Mesenteric fat pad (tissue), 1 donor: ENCODE measurements at places on chromosomes 3 and 15. TPM values are rescaled to one million over a fixed set of nuclear protein-coding genes. Genes with fewer than 3 reads are reported as not detected.

- DNase-seq = no peak
Observed at GRCh38 chr3:177598097-177598833, 401.0 kb upstream of the TBL1XR1 start.

GRCh38 chr3:101185341-101185740, 135.0 kb downstream of the IMPG2 start:
- no peak for DNase-seq

GRCh38 chr3:131957980-131958379, 76.8 kb downstream of the CPNE4 start:
- DNase-seq = no peak

DNA sequence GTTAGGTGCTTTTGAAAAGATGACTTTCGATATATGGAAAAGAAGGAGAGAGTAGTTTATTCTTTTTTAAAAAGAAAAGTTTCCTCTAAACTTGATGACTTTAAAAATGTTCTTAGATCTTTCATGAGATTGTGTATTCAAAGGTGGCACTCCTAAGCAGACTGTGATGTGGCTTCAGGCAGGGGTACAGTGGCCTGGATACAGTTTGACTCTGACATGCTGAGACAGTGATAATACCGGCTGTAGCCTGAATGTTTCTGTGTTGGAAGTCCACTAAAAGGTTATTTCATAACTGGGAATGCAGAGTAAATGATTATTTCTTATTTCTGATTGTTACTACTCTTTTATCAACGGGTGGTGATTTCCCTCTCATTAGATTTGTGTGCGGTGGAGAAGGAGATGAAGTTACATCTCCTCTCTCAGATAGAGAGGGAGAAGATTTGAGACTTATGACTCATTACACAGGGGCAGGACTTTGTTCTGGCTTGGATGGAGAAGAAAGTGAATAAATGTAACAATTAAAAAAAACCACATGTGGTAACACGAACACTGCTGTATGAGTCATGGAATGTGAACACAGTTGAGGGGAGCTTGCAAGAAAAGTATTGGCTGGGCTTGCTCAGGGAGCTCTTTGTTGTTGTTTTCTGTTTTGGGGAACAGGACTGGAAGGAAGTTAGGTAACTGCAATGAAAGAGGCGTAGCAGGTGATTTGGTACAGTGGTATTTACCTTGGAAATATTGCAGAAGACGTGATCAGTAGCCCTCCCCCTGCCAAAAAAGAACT, 21.6 kb downstream of the SPTSSB start:
- DNase-seq = no peak

DNA sequence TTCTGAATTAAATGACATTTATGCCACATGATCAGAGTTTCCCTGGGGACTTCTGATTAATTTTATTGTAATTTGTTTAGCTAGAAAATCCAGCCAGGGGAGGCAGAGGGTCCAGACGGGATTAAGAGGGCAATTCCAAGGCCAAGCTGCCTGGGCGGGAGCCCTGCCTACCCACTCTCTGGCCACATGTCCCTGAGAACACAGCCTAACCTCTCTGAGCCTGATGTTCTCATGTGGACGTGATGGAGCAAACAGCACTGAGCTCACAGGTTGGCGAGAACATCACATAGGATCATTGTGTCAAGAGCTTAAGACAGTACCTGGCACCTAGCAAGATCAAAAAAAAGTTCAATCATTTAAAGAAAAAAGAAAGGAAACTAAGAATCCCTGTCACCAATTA, 1.0 kb downstream of the LRRC2 start:
- DNase-seq = no peak

DNA sequence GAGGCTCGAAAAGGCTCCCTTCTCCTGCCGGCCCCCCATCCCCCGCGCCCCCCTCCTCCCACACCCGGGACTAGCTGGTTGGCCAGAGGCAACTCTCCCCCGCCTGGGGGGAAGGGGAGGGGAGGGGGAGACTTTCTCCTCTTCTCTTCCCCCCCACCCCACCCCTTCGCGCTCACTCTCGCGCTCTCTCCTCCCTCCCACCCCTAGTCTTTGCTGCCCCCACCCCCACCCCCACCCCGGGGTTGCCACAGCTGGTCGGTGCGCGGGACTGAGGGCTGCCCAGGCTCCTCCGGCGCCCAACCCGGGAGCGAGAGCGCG, 710 bp downstream of the MECOM start:
- DNase-seq = no peak

DNA sequence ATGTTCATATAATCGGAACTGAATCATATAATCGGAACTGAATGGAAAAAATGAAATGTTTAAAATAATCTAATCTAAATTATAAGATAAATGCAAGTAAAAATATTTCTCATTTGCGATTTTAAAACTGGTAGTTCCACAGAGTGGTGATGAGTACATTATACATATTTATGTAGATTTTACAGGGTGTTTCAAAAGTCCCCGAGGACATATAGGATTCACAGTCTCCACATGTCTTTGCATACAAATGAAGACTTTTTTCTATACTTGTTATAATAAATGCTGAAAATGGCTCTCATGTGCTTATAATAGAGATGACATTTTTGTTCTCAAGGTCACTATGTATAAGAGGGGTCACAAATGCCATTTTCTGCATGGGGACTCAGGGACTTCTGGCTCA, 139.5 kb downstream of the PEX5L start:
- no peak for DNase-seq

DNA sequence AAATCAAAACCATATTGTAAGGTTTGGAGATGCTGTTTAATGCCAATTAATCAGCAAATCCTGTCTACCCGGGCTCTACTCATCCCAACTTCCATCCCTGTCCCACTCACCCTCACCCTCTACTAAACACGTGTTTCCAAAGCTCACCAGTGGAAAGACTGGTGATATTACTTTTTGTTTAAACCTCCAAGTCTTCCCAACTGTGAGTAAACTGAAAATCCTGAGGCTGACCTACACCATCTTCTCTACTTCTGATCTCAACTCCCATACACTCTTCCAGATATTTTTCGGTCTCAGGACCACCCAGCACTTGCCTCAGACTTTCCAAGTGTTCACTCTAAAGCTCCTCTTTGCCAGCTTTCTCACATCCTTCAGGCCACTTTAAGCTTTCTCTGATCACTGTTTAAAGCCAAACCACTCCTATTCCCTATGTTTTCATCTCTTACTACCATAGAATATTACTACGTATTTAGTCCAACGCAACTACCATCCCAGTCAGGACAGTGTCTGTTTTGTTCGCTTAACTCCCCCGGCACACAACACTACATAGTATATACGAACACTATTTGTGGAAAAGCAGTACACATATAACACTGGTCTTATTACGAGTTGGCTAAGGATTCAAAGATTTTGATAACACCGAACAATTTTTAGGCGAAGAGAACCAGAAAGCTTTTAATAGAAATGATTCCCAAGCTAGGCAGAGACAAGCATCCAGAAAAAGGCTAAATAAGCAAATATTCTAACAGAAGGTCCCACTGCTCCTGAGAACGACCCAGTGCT, 684 bp downstream of the RPL4 start:
- no peak for DNase-seq

DNA sequence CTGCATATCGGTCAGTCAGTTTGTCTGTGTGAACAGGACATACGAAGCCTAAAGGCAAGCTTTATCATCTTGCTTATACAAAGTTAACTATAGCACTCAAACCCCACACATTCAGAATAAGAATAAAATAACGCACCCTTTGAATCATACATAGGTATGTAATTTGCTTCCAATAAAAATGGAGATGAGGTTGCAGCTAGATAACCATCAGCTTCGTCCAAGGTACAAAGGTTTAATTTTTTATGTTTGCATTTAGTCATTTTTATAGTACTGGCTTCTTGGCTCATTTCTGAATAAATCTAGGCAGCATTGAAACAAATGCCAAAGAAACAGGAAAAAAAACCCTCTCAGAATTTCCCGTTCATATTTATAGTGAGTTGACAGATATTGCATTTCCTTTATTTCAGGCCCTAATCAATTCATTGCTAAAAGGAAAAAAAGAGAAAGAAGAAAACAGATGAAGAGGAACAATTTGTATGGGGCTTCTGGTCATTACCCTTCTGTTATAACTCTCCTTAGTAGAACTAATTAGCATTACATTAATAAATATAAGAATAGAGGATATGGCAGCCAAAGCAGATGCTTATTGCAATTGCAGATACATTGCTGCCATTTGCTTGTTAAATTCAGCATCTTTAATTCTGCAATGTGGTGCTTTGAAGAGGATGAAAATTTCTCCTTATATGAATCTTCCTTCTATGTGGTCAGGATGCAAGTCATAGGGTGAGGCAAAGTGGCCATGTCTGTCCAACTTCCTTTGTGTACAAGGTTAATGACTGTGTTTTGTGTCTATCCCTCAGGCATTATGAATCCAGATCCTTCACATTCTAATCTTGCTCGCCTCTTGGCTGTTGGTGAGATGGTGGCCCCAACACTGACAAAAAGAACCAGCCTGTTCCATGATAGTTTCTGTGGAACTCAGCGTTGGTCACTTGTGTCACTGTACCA, 550.0 kb downstream of the AGBL1 start:
- DNase-seq = no peak

GRCh38 chr15:82572311-82572710, 32.1 kb upstream of the RPS17 start:
- no peak for DNase-seq

DNA sequence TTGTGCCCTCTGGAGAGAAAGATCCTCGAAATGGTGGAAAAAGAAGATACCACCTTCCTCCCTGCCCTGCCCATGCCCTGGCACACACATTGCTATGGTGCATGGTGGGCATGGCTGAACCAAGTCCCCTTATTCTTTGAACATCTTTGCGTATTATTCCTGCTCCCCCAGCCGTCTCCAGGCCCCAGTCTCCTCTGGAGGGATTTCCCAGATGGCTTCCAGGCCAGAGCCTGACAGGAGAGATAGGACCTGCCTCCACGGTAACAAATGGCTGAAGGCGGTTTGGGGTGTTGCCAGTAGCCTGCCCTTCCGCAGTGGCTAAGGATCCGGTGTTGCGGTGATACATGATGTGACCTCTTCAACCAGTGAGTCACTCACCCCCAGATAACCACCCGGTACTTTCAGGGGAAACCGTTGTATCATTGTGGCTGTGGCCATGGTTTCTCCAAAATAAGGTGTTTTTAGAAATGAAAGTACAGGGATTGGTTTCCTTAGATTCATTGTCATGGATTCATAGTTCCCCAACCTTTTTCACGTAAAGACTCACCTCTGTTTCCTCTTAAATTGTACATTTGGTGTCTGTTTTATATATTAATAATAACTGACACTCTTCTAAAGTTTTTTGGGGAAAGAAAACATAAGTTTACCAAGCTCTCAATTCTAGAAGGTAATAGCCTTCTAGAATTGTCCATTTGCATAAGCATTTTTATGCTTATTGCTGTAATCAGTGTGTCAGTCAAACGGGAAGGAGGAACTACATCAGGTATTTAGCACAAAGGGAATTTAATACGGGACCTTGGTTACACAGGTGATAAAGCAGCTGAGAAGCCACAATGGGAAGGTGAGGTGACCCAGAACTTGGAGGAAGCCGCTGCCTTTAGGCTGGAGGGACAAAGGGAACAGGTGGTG, 25.9 kb downstream of the SMAD3 start:
- no peak for DNase-seq

DNA sequence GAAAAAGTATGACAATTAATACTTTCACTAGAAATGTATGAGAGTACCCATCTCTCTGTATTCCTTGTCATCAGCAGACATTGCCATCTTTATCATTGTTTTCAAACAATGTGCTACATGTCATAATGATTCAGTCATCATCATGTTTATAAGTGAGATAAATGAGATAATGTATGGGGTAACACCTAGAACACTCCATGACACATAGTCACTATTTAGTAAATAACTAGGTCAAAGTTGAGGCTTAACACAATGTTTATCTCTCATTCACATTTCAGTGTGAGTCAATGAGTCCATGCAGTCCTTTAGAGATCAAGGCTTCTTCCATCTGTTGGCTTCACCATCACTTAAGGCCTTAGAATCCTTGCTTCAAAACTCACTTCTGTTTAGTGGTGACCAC, 70.0 kb downstream of the NLGN1 start:
- no peak for DNase-seq

GRCh38 chr3:153897025-153897723, 224.0 kb upstream of the ARHGEF26 start:
- no peak for DNase-seq

DNA sequence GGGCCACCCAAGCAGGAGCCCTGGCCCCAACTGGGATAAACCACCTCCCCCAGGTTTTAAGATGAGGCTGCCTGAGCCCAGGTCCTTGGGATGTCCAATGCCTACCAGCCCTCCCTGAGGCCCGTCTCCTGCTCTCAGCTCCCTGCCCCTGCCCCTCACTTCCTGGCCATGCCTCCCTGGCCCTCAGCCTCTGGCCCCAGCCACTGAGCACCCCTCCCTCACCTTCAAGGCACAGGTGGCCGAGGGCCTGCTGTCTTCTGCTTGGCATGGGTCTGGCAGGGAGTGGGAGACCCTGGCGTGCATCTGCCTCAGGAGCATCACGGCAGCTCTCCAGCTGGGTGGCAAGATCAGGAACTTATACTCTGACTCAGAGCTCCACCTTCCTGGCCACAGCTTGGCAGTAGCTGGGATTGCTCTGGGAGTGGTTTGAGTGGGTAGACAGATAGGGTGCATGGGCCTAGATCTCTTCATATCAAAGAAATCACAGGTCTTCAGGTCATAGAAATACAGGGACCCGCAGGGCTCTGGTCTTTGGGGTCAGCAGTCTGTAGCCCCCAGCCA, at the start of gene PLA2G4E:
PLA2G4E (minus strand) TSS at position 330 of the 561 bp plus-strand sequence; CDS start at position 318, 12 bp downstream.
- no peak for DNase-seq

GRCh38 chr15:88674661-88675060, 35.8 kb downstream of the ISG20 start:
- DNase-seq = peak; percentile 43

DNA sequence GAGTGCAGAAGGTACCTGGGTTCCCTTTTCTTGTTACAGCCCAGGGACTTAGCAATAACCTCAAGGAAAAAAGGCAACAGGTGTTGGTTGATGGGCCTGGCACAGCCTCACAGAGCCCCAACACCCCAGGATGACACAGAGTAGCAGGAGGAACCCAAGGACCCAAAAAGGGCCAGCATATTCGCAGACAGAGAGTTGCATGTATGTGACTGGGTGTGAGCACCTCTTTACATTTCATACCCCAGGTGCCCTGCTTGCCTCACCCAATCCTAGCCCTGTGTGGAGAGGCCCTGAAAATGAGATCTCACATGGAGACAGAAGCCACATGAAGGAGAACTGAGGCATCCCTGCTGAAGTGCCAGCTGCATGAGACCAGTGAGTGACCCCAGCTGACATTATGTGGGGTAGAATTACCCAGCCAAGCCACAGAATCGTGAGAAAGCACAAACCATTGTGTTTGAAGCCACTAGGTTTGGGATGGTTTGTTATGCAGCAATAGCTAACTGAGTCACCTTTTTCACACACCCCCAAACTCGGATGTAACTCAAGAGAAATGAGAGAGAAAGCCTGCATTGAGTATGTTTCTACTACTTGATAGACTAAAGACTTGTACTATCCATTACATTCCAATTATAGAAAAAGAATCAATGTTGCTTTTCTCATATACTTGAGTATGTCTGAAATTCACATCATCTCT, 26.2 kb upstream of the HHATL start:
- peak; percentile 67 for DNase-seq

RLBP1 gene
- not detected for total RNA-seq

LYZL4 gene
- total RNA-seq = not detected

ARPP21 gene
- 0.29 TPM for total RNA-seq

ITGB5 gene
- total RNA-seq = 339 TPM

COL6A5 gene
- total RNA-seq = not detected

FRMD4B gene
- 30.5 TPM for total RNA-seq

MELTF gene
- 28.2 TPM for total RNA-seq

PLAAT1 gene
- total RNA-seq = 1.2 TPM

PRRT3 gene
- 1.6 TPM for total RNA-seq
